ENCODE measurements at places on chromosomes 16 and 17.

- DNase-seq, result no peak
These were observed 2.9 kb downstream of the CPPED1 start for GRCh38 chr16:12800817-12801216.

GRCh38 chr16:65202461-65202860, 80.6 kb upstream of the CDH11 start:
- DNase-seq, result no peak

GRCh38 chr17:79081571-79082276, 7.1 kb downstream of the ENGASE start:
- no peak for DNase-seq

GRCh38 chr17:58302171-58302918, 21.6 kb upstream of the MPO start:
- no peak for DNase-seq

DNA sequence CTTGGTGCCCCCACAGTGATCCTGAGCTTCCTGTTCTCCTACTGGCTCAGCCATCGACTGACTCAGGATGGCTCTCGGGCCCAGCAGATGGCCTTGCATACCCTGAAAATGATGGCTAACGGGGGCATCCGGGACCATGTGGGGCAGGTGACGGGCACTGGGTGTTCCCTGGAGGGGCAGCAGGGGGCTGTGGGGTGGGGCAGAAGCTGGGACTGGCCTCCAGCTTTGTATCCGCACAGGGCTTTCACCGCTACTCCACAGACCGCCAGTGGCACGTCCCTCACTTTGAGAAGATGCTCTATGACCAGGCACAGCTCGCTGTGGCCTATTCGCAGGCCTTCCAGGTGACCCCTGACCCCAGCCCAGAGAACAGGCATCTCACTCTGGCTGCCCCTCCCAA, 3.0 kb downstream of the SPATA20 start:
- DNase-seq, result no peak

DNA sequence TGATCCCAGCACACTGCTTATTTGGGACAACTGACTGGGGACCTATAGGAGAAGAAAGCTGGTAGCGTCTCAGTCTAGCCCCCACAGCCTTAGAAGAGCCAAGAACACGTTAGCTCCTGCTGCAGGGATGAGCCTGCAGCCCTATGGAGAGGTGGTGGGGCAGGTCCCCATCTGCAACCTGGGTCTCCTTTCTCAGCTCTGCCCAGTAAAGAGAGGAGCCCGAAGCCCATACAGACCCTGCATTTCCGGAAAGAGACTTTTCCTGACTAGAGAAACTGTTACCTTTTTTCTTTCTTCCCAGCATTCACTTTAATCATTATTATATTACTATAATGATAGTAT, 788 bp downstream of the METTL22 start:
- no peak for DNase-seq

DNA sequence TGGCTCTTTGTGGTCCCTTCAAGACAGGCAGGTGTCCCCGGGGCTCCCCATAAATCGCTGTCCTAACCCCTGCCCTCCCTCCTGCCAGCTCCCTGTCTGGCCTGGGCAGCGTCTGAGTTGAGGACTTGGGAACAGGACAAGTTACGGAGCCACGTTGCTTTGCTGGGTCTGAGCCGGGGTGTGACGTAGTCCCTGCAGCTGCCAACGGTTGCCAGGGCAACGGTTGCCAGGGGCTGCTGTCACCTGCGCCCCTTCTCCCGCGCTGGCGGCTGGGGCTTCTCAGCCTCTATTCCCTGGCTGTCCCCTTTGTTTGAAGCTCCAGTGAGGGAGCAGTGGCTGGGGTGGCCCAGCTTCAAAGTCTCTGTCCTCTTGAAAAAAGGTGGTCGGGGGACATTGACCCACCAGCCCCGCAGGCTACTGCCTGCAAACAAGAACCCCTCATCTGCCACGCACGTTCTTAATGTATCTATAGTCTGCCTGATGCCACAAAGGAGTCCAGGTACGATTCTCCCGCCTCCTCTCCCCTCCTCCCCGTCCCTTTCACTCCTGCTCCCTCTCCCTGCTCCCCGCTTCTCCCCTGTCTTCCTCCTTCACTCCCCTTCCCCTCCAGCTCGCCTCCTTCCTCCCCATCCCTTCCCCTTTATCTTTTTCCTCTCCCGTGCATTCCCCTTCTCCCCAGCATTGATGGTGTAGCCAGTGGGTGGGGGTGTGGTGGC, 10.9 kb downstream of the ADGRG1 start:
- DNase-seq, result peak; percentile 85

GRCh38 chr17:75611851-75612429, 21.3 kb upstream of the SMIM5 start:
- DNase-seq, result no peak

DNA sequence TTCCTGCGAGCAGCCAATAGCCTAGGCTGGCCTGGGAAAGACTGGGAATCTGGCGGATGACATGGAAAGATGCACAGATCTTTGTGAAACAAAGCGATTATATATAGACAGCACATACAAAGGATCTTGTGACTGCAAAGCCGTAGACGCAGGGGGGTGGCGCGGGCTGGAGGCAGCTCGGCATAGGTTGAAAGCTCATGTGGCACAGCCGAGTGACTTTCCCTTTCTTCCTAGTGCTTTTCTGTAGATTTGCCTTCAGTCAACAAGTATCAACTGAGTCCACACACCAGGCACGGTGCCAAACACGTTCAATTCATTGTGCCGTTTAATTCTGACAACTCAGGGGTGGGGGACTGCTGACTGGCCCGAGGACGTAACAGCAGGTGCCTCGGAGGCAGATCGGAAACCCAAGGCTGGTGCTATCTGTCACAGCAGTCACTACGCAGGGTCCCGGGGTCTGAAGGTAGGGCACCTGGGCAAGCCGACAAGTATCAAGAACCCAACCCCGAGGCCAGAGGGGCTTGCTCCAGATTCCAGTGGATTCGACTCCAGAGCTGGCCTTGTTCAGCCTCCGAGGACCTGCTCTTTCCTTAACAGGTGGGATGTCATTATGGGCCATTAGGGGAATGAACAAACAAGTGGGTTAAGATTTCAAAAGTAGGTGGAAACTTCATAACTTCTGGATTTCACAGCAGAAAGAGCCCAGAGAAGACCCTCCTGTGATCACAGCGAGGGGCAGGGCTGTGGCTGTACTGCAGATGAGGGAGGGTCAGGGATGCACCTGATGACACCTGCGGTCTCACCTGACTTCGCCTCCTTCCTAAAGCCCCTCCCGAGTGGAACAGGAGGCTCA, 5.9 kb downstream of the PAM16 start:
- peak; percentile 76 for DNase-seq

DNA sequence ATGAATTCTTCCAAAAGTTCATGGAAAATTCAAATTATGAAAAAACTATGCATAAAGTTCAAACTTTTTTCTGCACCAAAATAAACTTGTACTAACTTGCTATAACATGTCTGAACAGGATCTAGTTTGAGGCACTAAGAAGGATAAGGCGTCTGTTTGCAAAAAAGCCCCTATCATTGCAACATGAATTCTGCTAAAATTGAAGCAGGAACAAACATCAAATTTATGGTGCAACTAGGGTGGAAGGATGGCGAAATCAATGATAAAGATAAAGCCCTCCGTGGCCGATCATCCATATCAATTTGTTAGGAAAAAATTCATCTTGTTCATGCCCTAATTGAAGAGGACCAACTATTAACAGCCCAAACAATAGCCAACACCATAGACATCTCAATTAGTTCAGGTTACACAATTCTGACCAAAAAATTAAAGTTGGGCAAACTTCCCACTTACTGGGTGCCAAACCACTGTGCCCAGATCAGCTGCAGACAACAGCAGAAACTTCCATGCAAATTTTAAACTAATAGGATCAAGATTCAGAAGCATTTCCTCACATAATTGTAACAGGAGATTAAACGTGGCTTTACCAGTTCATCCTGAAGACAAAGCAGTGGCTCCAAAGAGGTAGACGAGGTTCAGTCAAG, 12.9 kb downstream of the IL21R start:
- DNase-seq, result no peak

GRCh38 chr17:27348196-27348595, 54.3 kb downstream of the WSB1 start:
- no peak for DNase-seq

- DNase-seq, result no peak
These were observed 2.9 kb downstream of the CCDC42 start for GRCh38 chr17:8741771-8742170.

DNA sequence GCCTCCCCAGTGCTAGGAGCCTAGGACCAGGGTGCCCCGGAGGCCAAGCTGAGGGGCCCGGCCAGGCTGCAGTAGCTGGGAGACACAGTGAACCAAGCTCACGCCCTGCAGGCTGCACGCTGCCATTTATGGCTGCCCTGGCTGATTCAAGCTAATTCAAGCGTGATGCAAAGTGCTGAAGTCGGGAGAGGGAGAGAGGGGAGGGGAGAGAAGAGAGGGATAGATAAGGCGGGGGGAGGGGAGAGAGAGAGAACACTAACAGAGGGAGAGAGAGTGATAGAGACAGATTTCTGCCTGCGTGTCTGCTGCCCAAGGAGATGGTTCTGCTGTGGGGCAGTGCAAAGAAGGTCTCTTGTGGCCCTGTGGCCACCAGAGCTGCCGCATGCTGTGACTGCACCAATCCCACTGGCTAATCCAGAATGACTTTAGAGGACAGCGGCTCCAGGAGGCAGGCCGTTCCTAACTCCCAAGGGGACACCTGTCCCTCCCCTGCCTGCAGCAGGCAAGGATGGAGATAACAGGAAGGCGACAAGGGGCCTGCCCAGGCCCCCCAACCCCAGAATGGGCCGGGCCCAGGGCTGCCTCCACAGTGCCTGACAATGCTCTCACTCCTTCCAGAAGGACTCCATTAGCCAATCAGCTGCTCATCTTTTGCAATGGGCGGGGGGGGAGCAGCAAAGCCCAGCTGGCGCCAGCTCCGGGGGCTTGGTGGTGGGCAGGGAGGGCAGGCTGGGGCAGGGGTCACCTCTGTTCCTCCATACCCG, 12.9 kb downstream of the MXRA7 start:
- no peak for DNase-seq

GRCh38 chr16:873243-873661, 72.7 kb upstream of the GNG13 start:
- no peak for DNase-seq

DNA sequence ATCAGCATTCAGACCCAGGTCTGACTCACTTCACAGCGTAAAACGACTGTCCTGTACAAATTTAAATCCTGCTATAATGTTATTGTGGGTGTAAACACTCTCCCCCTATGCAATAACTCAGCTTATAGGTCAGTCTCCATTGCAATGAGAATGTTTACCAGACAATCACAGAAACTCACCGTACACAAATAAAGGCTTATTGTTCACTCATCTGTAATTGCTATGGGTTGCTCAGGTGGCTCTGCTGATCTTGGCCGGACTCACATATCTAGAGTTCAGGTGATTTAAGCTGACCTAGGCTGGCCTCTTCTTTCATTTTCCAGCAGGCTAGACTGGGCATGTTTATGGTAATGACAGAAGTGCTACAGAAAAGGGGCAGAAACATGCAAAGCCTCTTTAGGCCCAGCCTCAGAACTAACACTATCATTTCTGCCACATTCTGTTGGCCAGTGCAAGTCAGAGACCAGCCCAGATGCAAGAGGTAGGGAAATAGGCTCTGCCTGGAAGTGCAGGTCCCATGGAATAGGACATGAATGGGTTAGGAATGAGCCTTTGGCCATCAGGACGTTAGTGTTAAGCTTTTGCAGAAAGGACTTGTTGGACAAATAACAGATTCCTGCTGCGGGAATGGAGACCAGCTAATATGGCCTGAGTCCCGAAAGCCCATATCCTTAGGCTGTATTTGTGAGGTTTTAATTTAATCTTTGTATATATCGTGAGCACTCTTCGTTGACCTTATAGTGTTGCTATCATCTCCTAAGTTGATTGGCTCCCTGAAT, 44.0 kb downstream of the HLF start:
- no peak for DNase-seq

DNA sequence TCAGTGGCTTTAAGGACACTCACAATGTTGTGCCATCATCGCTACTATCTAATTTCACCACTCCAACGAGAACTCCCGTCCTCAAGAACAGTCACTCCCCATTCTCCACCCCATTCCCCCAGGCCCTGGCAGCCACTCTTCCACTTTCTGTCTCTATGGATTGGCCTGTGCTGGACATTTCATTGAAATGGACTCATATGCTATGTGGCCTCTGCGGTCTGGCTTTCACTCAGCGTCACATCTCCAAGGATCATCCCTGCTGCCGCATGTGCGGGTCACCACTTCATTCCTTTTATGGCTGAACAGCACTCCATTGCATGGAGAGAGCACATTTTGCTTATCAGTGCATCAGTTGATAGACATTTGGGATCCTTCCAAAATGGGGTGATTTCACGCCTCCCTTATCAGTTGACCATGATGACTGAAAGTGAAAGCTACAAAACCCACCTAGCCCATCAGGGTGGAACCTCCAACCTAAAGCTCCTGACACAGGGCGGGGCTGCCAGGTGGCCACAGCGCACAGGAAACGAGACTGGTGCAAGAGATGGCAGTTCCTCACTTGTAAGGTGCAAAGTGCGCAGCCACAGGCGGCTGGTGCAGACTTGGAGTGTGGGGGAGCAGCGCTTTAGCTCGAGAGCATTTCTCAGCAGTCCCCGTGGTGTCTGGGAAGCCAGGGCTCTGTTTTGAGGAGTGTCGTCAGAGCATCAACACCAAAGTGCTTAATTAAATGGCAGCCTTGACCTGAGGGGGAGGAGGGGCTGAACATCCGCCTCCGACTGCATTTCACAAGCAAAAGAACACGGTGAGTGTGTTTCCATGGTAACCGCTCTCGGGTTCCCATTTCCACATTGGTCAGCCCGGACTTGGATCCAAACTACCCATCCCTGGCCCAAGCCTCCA, 23.8 kb downstream of the COTL1 start:
- DNase-seq, result no peak

- peak; percentile 11 for DNase-seq
These were observed 22.1 kb downstream of the FCSK start for GRCh38 chr16:70476272-70477020.

DNA sequence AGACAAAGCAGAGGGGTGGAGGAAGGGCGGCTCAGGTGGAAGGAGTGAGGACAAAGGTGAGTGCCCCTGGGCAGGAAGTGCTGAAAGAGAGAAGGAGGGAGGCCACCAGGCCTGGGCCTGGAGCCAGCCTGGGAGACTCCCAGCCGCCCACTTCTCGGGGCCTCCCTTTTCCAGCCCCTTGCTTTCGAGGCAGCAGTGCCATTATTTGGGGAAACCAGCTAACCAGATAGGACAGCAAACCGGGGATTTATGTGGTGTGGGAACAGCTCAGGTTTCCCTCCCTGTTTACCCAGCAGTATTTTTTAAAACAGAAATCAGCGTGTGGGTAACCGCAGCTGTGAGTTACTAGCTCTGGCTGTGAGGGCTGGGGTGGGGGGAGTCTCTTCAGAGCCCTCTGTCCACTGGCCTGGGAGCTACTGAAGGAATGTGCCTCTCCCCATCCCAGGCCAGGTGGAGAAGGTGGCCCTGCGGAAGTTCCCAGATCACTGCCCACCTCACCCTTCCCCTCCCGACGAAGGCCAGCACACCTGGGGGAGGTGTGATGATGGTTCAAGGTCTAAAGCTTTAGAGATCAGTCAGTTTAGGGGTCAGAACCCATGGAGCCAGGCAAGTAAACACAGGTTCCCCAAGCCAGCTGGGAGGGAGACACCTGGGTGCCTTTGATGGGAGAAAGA, 8.4 kb upstream of the MEOX1 start:
- DNase-seq, result no peak

- no peak for DNase-seq
These were observed 18.4 kb downstream of the EFCAB5 start for GRCh38 chr17:29959658-29960337.

All from pons (tissue), 1 donor.